ENCODE measurements at places on chromosomes 7 and 10. TPM values are rescaled to one million over a fixed set of nuclear protein-coding genes. Genes with fewer than 3 reads are reported as not detected.
A peak's percentile ranks its signal among the peaks of the same experiment; 100 is the strongest.

DNA sequence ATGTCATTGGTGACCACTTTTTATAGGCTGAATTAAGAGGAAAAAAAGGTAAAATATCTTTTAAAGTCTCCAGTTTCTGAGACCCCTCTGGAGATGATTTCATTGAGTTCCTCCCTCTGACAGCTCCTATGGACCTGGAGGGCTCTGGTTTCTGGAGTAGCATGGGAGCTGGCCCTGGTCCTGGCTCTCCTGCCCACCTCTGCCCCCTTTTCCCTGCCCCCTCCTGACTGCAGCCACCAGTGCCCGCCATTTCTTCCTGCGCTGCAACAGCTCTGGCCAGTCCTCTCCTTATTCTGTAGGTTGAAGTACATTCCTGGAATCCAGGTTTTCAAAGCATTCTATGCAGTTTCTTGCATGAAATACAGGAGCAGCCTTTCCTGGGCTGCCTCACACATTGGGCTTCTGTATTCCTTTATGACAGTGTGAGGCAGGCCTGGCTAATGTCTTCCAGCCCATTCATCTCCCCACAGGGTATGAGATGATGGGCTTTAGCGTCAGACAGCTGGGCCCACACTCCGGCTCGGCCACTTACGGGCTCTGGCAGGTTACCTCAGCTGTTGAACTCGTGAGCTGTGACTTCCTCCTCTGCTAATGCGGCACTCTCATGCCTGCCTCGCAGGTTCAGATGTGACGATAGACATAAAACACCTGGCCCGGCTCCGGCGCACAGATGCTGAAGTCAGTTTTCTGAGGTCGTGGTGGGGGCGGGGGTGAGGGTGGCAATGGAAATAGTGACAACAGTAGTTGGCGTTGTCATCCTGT lies 101.7 kb downstream of the MGMT start:
- DNase-seq: peak; percentile 24

DNA sequence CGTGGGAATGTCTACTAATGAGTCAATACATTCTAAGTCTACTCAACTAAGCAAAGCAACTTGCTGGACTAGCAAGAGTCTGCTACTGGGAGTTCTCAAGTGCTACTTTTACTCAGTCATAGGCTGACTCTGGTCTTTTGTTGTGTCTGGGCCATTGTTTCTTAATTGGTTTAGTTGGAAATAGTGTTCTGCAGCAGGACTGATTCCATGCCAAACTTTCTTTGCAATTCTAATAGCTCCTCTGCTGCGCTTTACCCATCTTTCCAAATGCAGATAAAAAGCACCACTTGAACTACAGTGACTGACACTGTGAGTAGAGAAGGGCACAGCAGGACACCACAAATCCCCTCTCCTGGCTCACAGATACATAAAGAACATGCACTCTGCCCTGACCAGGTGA lies 125.7 kb downstream of the CD36 start:
- no peak for DNase-seq

DNA sequence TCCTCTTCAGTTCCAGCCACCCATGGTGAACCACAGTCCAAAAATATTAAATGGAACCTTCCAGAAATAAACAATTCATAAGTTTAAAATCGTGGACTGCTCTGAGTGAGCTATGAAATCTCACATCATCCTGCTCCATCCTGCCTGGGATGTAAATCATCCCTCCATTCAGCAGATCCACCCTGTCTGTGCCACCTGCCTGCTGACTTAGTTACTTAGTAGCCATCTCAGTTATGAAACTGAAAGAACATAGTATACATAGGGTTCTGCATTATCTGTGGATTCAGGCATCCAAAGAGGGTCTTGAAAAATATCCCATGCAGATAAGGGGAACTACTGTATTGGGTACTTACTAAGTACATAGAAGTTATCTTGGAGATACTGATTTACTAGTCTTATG lies 89.0 kb downstream of the ST8SIA6 start:
- no peak for DNase-seq

GRCh38 chr10:127193125-127193524 lies 3.3 kb downstream of the INSYN2A start:
- DNase-seq: no peak

DNA sequence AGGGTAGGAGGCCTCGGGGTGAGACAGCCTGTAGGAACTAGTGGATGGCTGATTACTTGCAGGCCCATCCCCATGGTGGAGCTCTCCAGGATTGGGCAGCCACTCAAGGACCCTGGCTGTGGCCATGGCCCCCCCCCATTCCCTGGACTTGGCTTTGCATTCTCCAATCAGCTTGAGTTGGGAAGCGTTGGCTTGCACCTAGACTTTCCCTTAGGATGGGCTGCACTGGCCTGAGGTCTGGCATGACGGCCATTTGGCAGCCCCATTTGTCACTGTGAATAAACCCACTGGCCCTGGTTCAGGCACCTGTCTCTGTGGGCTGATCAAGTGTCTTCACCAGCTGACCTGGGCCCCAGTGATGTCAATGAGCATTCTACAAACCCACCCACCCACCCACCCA lies 41.4 kb downstream of the RAMP3 start:
- no peak for DNase-seq

GRCh38 chr7:94154858-94155257 lies 150.7 kb upstream of the BET1 start:
- no peak for DNase-seq

DNA sequence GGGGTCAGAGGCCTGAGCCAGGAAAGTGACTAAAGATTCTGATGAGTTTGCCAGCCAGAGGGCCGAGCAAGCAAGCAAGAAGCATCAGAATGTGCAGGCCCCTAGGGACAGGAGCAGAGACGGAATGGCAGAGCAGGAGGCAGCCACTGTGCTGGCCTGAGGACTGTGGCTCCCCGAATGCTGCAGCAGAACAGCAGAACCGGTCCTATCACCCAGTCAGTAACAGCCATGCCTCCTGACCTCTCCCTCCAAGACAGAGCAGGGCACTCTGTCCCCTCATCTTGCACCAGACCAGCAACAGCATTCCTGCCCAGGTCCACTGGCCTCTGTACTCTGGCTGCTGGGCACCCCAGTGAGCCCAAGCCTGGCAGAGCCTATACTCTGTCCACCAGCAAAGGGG lies 85.9 kb downstream of the ARHGAP22 start:
- no peak for DNase-seq

DNA sequence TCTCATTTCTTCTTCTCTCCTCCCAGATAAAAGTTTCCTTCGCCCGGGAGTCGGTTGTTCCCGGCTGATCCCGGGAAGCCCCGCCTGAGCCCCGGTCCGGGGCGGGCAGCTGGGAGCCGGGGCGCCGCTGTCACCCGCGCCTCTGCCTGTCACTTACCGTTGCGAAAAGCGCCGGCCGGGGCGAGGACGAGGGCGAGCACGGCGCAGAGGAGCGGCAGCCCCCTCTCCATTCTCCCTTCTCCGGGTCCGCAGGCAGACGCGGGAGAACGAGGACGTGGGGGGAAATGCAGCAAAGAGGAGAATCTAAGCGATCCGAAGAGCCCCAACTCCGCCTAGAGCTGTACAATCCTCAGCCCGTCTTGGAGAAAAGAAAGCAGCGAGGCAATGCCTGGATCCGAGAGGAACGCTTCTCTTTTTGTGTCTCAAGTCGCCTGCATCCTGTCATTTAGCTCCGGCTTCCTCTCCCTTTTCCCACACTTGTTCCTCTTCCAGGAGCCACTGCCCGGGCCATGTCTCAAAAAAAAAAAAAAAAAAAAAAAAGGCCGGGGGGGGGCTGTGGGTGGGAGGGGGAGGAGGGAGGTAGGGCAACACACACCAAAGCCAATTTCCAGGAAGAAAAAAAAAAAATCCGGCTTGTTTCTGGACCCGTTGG lies at the start of gene NRP1:
Gene NRP1 (minus strand): TSS at position 515 of the 652 bp plus-strand sequence. CDS start 285 bp downstream, at position 230.
- no peak for DNase-seq

- peak; percentile 23 for DNase-seq
These were observed 1.2 kb upstream of the WNT2 start for GRCh38 chr7:117323851-117324711.

GRCh38 chr10:127932521-127933270 lies 25.8 kb downstream of the PTPRE start:
- no peak for DNase-seq

GRCh38 chr10:15859509-15859905 lies 800 bp downstream of the MINDY3 start:
- DNase-seq: no peak

DNA sequence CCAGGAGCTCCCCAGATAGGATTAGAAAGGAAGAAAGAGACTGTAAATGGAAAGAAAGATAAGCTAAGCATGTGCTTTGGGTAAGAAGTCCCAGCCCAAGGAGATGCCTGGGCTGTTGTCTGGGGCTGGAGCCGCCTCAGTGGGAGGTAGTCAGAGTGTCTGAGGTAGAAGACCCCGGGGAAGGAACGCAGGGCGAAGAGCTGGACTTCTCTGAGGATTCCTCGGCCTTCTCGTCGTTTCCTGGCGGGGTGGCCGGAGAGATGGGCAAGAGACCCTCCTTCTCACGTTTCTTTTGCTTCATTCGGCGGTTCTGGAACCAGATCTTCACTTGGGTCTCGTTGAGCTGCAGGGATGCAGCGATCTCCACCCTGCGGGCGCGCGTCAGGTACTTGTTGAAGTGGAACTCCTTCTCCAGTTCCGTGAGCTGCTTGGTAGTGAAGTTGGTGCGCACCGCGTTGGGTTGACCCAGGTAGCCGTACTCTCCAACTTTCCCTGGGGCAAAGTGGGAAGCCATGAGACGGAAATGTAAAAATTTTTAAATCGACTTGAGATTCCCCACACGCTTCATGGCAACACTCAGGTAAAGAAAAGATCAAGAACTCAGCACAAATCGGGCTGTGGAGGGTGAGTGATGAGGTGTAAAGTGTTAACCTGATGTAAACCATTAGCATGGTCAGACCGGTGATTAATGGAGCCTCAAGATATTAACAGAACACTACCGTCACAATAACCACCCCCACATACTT lies 1.3 kb downstream of the HOXA1 start:
- no peak for DNase-seq

DNA sequence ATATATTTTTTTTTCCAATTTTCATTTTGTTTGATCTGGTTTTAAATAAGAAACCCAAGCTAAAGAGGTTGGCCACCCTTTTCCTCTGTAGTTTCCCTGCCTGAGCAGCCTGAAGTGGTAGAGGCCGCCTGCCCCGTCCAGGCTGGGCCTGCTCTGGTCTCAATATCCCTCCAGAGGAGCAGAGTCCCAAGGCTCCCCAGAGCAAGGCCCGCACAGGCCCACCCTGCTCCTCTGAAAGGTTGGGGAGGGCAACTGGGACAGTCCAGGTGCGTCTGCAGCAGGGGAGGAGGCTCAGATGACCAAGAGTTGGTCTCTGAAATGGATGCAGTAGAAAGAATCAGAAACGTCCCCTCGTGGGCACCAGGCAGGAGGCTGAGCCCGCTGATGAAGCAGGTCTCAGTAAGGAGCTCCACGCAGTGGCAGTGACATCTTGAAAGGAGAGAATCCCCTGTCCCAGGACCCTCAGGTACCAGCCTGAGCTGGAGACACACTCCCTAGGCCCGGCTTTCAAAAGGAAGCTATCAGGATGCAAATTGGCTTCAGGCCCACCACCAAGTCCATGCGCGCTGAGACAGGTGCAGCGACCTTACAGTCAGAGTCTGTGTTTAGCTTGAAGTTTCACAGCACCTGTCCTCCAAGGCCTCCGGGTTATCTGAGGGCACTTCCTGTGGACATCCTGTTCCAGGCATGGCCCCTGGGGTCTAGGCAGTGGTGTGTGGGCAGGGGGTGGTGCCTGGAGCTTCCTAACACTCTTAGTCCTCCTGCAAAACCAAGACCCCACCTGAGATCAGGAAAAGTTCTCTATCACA lies 37.7 kb downstream of the EN2 start:
- no peak for DNase-seq

GRCh38 chr10:93190372-93190771 lies 116.7 kb downstream of the CYP26A1 start:
- DNase-seq: no peak

DNA sequence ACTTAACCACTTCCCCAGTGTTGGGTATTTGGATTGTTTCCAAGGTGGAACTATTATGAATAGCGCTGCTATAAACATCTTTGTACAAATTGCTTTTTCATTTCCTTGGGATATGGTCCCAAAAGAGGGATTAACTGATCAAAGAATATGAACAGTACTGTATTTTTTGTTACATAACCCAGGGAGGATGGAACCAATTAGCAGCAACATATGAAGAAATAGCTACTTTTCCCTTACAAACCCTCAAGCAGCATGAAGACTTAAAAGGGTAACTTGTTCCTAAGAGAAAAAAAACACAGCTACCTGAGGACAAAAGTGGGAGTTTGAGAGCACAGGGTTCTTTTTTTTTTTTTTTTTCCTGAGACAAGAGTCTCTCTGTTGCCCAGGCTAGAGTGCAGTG lies 13.1 kb upstream of the TLX1 start:
- DNase-seq: no peak

DNA sequence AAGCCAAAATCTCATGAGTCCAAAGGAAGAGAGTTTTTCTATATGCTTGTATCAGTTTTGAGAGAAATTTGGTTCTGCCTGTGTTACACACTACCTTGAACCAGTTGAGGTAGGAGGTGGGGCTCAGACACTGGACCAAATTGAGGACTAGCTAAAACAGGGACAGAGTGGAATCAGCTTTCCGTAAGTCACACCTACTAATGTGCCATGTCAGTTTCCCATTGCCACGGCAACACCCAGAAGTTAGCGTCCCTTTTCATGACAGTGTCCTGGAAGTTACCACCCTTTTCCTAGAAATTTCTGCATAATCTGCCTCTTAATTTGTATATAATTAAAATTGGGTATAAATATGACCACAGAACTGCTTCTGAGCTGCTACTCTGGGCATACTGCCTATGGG lies 9.0 kb downstream of the ADK start:
- DNase-seq: no peak

The ANKRD30A gene
- polyA plus RNA-seq: not detected

The FAM25A gene
- not detected for polyA plus RNA-seq

The BICC1 gene
- polyA plus RNA-seq: 94.6 TPM

The TIMM23 gene
- 66.6 TPM for polyA plus RNA-seq

The LRCH4 gene
- polyA plus RNA-seq: 28.7 TPM

The AEBP1 gene
- 64.9 TPM for polyA plus RNA-seq

The THNSL1 gene
- polyA plus RNA-seq: 14.1 TPM

The CLEC2L gene
- polyA plus RNA-seq: 1.0 TPM

The H2BK1 gene
- polyA plus RNA-seq: not detected

The SPDYE9 gene
- polyA plus RNA-seq: 0.20 TPM

The ETV1 gene
- 40.5 TPM for polyA plus RNA-seq

The MSMB gene
- not detected for polyA plus RNA-seq

The PON3 gene
- 2.5 TPM for polyA plus RNA-seq

The CADPS2 gene
- 67.2 TPM for polyA plus RNA-seq

The ITIH5 gene
- 25.4 TPM for polyA plus RNA-seq

The IMPDH1 gene
- 30.3 TPM for polyA plus RNA-seq
